NAMALWA (cell line): ENCODE measurements at places on chromosomes 12 and 14.

DNA sequence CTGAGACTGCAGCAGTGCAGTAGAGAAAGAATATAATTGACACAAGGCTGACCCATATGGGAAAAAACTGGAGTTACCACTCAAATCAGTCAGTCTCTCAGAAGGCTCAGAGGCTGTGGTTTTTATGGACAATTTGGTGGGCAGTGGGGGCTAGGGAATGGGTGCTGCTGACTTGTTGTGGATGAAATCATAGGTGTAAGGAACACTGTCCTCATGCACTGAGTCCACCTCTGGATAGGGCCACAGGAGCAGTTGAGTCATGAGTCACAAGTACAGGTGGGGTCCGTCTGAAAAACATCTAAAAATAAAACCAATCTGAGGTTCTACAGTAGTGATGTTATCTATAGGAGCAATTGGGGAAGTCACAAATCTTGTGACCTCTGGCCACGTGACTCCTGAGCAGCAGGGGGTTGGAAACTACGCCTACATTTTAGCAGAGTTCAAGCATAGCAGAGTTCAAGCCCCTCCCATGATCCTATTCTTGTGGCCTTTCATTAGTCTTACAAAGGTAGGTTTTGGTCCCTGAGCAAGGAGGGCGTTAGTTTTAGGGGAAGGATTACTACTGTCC, 18.1 kb upstream of the SGPP1 start:
- peak; percentile 89 for DNase-seq

DNA sequence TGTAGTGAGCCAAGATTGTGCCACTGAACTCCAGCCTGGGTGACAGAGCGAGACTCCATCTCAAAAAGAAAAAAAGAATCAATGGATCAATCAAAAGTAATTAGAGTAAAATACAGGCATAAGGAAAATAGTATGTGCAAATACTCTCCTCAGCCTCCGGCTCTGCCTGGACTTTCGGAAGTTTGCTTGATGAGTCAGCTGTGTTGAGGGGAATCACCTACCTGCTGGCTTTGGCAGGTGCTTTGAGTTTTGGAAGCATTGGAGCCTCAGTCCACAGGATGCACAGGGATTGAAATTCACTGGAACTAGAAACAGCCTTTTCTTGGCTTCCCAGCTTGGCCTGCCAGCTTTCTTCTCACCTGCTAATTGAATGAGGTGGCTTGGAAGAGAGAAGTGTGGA, 268.2 kb downstream of the PCNX1 start:
- DNase-seq = no peak

DNA sequence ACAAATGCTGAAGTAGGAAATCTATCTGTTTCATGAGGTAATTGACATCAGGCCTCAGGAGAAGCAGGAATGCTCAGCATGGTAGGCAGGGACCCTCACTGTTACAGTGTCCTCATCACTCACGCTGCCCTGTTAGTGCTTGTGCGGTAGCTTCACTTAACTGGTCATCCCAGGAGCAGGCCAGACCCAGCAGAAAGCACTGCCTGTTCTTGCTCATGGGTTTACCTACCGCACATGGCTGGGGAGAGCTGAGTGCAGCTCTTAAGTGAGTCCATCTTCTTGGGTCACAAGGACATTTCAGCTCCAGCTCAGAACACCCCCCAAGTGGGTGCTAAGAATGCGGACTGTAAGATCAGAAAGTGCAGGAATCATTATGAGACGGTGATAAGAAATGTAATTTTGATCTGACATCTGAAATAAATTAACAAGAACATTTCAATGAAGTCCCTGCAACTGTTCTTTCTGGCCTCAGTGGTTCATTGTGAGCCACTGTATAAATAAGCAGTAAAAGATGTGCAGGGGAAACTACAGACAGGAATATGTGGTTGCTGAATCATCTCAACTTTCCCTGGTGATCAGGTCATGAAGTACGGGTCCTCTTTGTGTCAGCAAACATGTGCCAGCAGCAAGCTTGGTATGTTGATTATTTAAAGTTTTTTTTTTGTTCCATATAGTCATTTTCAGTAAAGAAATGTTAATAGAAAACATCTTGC, 757.7 kb upstream of the TMEM132C start:
- no peak for DNase-seq

- peak; percentile 68 for DNase-seq
Measured at GRCh38 chr12:442235-442884, 17.4 kb upstream of the B4GALNT3 start.

DNA sequence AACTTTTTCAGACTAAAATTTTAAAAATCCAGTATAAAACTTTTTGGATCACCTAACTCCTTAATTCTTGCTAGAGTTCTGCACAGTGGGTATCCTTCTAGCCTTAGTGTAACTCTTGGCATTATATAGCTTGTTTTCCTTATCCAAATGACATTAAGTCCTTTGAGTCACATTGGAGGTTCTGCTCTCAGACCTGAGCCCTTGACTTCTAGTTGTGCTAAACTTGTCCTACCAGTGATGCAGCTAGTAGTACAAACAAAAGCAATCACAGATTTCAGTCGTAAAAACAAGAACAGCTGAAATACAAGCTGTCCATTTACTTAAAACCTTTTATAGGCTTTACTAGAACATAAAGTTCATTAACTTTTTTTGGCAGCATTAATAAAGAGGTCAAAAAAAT, 10.5 kb downstream of the ZBTB1 start:
- no peak for DNase-seq

GRCh38 chr12:76679778-76680177, 84.1 kb upstream of the ZDHHC17 start:
- DNase-seq = no peak
